Left ventricle myocardium inferior (tissue), 1 donor: ENCODE measurements at places on chromosomes 12 and 14.
A peak's percentile ranks its signal among the peaks of the same experiment; 100 is the strongest.

DNA sequence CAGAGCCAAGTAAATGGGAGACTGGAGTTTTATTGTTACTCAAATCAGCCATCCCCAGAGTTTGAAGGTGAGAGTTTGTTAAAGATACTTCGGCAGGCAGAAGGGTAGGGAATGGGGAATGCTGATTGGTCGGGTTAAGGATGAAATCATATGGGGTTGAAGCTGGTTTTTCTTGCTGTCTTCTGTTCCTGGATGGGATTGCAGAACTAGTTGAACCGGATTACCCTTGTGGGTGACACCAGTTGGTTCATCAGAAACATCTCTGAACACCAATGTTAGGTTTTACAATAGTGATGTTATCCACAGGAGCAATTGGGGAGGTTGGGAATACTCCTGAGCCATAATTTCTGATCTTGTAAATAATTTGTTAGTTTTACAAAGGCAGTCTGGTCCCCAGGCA is 18.7 kb upstream of the SMCO2 start:
- no peak for DNase-seq
- no peak overlapping the region for H3K4me3 ChIP-seq
- H3K27ac ChIP-seq: no peak overlapping the region
- H3K36me3 ChIP-seq: no peaks in the 10 kb centered on the region
- no peaks in the 10 kb centered on the region for H3K27me3 ChIP-seq
- H3K4me1 ChIP-seq: peaks cover 13% of the 10 kb centered on the region

DNA sequence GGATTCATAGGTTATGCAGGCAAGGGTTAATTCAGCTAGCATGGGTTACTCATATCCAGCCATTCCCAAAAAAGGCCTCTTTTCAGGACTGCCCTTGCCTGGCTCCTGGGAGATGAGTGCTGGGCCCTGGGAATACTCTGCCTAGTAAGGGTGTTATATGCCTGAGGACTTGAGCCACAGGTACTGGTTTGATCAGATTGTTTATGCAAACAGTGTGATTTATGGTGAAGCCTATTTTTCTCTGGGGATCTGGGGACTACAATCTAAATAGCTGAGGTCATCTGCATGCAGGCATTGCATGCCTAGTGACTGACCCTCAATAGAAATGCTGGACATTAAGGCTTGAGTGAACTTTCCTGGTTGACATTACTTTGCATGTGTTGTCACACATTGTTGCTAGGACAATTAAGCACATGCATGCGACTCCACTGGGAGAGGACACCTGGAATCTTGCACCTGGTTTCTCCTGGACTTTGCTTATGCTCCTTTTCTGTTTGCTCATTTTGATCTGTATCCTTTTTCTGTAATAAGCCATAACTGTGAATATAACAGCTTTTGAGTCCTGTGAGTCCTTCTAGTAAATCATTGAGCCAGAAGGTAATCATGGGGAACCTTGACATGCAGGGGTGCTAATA is 73.0 kb downstream of the RAD51B start:
- no peaks in the 10 kb centered on the region for H3K4me1 ChIP-seq
- H3K36me3 ChIP-seq: no peaks in the 10 kb centered on the region
- H3K27ac ChIP-seq: no peak overlapping the region
- DNase-seq: no peak
- no peaks in the 10 kb centered on the region for H3K27me3 ChIP-seq

- no peaks in the 10 kb centered on the region for H3K27me3 ChIP-seq
- peaks cover 11% of the 10 kb centered on the region for H3K4me1 ChIP-seq
- no peaks in the 10 kb centered on the region for H3K36me3 ChIP-seq
- no peak for DNase-seq
Measured at GRCh38 chr12:28869197-28869596, 279.9 kb upstream of the FAR2 start.

DNA sequence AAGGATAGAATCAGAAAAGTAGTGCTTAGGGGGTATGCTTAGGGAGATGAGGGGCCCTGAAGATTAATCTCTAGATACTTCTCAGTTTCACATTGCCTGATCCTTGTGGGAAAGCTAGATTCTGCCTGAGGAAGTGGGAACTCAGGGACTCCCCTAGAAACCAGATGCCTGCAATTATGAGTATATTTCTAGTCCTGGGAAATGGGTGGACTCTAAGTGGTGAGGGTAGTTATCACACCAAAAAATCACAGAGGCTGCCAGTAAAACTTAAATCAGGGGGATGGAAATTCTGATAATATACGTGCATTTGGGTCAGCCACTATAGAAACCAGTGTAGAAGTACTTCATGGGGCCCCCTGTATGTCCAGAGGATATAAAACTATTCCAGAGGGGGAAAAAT is 18.3 kb downstream of the HOXC4 start:
- no peak overlapping the region for H3K4me3 ChIP-seq
- no peaks in the 10 kb centered on the region for H3K36me3 ChIP-seq
- no peak for DNase-seq
- H3K4me1 ChIP-seq: no peaks in the 10 kb centered on the region
- H3K27ac ChIP-seq: no peak overlapping the region

- H3K4me3 ChIP-seq: no peak overlapping the region
- H3K36me3 ChIP-seq: no peaks in the 10 kb centered on the region
- DNase-seq: no peak
- peaks cover 58% of the 10 kb centered on the region for H3K4me1 ChIP-seq
- peak overlapping the region; percentile 79 for H3K27ac ChIP-seq
Measured at GRCh38 chr12:32457251-32458025, 58.1 kb downstream of the FGD4 start.

GRCh38 chr12:50988051-50988450 is 35.7 kb downstream of the HIGD1C start:
- no peak overlapping the region for H3K27ac ChIP-seq
- DNase-seq: no peak
- no peaks in the 10 kb centered on the region for H3K27me3 ChIP-seq
- H3K4me1 ChIP-seq: peaks cover 26% of the 10 kb centered on the region
- H3K4me3 ChIP-seq: no peak overlapping the region

GRCh38 chr12:57195611-57196371 is 20.8 kb upstream of the NXPH4 start:
- no peak for DNase-seq
- H3K4me1 ChIP-seq: peaks cover 2% of the 10 kb centered on the region
- H3K27ac ChIP-seq: no peak overlapping the region
- H3K36me3 ChIP-seq: peaks cover 99% of the 10 kb centered on the region

- no peaks in the 10 kb centered on the region for H3K36me3 ChIP-seq
- H3K4me3 ChIP-seq: no peak overlapping the region
- H3K27me3 ChIP-seq: no peaks in the 10 kb centered on the region
- DNase-seq: no peak
- H3K4me1 ChIP-seq: no peaks in the 10 kb centered on the region
Measured at GRCh38 chr14:93923626-93924025, 3.5 kb upstream of the FAM181A start.
